NCI-H524 treated with DMSO at 0.1 percent for 48 hours (cell line): ENCODE measurements at places on chromosomes 5 and 9.

DNA sequence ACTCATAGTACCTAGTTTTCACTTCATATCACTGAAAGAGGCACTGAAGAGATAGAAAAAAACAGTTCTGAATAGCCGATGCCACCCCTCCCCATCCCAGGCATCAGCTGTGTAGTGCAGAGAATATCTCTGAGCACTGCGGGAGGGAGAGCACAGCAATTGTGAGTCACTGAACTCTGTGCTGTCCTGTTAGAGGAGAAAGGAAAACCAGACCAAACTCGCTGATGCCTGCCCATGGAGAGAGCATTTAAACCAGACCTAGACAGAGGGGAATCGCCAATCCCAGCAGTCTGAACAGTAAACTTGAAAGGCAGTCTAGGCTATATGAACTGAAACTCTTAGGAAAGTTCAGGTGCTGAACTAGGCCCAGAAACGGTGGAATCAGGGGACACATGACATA, 120.1 kb upstream of the SLC30A5 start:
- DNase-seq: no peak

- no peak for DNase-seq
Observed at GRCh38 chr5:137201876-137202275, 297.2 kb downstream of the SPOCK1 start.

DNA sequence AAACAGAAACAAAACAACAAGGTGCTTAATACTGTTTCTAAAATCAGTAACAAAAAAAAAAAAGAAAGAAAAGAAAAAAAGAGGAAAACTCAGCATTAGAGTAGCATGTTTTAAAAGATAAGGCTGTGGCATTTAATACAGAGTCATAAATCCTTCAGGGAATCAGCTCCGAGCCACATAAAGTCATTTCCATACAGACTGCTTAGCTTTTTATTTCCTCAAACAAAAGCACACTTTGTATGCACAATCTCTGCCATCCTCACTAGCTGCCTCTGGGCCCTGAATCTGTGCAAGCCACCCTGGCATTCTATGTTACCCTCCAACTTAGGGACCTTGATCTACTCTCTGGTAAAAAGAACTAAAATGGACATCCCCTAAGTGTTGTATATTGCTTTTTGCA, 87.6 kb downstream of the SEMA6A start:
- no peak for DNase-seq

- no peak for DNase-seq
Observed at GRCh38 chr5:114176356-114176755, 185.5 kb upstream of the KCNN2 start.

DNA sequence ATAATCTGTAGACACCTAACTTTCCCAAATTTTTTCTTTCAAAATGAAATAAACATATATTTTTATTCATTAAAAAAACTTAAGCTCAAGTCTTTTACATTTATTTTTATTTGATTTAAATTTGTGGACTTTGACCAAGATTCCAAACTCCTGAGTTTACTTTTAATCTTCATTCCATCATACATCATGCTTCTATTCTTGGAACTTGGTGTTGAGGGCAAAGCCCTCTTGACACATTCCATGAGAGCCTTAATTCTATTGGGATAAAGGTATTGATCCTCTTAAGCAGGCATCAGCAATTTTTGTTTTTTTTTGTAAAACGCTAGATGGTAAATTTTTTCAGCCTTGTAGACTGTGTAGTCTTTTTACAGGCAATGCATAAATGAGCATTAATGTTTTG, 53.6 kb downstream of the FBXO4 start:
- DNase-seq: no peak

- no peak for DNase-seq
Observed at GRCh38 chr5:132426525-132427138, 57.1 kb downstream of the SLC22A5 start.

- DNase-seq: no peak
Observed at GRCh38 chr5:168123631-168124528, 167.6 kb upstream of the WWC1 start.

DNA sequence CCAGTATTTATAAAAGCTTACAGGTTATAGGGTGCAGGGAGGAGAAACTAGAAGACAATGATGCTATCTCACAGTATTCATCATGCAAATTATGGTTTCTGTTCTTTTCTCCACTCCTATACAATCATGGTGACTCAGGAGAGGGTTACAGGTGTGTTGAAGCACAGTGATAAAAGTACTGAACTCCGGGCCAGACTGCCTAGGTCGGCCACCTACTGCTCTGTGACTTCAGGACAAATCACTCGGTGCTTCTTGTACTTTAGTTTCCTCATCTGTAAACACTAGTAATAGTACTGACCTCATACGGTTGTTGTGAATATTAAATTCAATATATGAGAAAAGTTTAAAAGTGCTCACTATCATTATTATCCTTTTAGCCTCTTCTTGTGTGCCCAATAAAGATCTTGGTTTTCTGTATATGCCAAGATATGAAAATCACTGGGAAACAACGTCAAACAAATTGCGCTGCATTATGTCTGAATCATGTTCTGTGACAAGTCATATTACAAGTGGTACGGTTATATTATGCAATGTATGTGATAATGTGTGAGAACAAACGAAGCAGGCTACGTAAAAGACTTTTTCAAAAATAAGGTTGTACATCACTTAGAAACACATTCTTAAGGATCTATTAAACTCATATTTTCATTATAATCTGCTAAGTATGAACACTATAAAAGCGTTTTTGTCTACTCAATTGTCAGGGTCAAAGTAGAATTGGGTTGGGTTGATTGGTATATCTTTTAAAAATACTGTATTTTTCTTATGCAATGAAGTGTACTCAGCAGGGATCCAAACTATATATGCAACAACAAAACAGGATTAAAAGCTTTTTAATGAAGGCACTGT, 153.3 kb downstream of the EFNA5 start:
- no peak for DNase-seq
